Vagina (tissue), 2 donors: ENCODE measurements at places on chromosomes 5 and 9.

GRCh38 chr5:111682121-111682520, 74.9 kb downstream of the NREP start:
- no peak for DNase-seq

GRCh38 chr5:110644357-110644756, 82.1 kb downstream of the TMEM232 start:
- no peak for DNase-seq

DNA sequence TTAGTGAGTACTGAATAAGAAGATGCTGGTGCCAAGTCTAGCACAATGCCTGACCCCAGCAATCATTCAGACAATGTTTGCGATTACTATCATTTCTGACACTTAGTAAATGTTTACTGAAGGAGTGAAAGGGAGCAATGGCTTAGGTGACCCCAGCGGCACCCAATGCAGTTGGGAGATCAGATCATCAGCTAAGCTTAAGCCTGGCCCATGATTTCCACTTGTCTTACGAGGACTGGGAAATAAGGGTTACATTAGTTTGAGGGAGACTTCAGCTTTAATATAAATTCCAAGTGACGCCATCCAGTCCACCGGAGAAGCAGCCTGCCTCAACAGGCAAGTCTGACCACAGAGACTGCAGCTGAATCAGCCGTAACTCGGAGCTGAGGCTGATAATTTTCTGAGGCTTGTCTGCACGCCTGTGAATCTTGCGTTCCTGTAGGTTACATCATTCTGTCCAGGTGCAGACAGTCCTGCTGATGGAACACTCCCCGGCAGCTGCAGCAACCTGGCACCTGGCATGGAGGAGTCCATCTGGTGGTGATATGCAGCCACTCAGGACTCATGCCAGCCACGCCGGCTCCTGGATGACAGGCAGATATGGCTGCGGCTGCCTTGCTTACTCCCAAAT, 34.9 kb upstream of the FGF1 start:
- DNase-seq: no peak

GRCh38 chr5:66892716-66893115, 296.5 kb downstream of the MAST4 start:
- no peak for DNase-seq

GRCh38 chr5:146447734-146448380, 724 bp downstream of the TCERG1 start:
- DNase-seq: no peak
